ENCODE measurements at places on chromosomes 16 and 17.
A peak's percentile ranks its signal among the peaks of the same experiment; 100 is the strongest.

- no peaks in the 10 kb centered on the region for H3K27me3 ChIP-seq
- no peak overlapping the region for H3K27ac ChIP-seq
- peaks cover 13% of the 10 kb centered on the region for H3K36me3 ChIP-seq
- H3K4me3 ChIP-seq = no peak overlapping the region
These were observed 9.1 kb downstream of the ASPHD1 start for GRCh38 chr16:29909391-29909790.

DNA sequence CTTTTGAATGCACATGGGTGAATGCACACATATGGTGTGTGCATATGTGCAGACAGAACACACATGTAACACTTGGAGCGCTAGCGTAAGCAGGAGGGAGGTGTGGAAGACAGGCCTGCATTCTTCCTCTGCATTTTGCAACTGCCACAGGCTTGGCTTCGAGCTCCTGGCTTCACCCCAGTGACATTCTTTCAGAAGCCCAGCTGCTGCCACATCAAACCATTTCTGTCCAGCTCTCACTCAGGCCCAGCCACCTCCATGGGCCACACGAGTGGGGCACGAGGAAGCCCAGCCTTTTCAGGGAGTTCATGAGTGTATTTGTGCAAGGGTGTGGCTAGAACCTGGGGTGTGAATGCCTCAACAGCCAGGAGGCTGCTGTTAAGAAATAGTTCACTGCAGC is 18.8 kb downstream of the LGALS3BP start:
- H3K27me3 ChIP-seq = no peaks in the 10 kb centered on the region
- no peak for DNase-seq
- peaks cover 4% of the 10 kb centered on the region for H3K4me1 ChIP-seq
- peaks cover 5% of the 10 kb centered on the region for H3K36me3 ChIP-seq
- H3K4me3 ChIP-seq = no peak overlapping the region
- H3K27ac ChIP-seq = no peak overlapping the region

GRCh38 chr16:24208710-24209109 is 47.4 kb upstream of the CACNG3 start:
- no peak overlapping the region for H3K4me3 ChIP-seq
- no peaks in the 10 kb centered on the region for H3K36me3 ChIP-seq
- peaks cover 1% of the 10 kb centered on the region for H3K4me1 ChIP-seq
- DNase-seq = no peak

GRCh38 chr16:3295209-3295608 is 10.0 kb downstream of the TIGD7 start:
- no peak overlapping the region for H3K4me3 ChIP-seq
- DNase-seq = no peak
- no peak overlapping the region for H3K27ac ChIP-seq
- no peaks in the 10 kb centered on the region for H3K4me1 ChIP-seq

GRCh38 chr17:1100382-1100781 is 79.4 kb downstream of the ABR start:
- H3K36me3 ChIP-seq = peaks cover 16% of the 10 kb centered on the region
- no peak overlapping the region for H3K4me3 ChIP-seq
- no peak for DNase-seq
- peaks cover 10% of the 10 kb centered on the region for H3K4me1 ChIP-seq
- H3K27me3 ChIP-seq = no peaks in the 10 kb centered on the region

DNA sequence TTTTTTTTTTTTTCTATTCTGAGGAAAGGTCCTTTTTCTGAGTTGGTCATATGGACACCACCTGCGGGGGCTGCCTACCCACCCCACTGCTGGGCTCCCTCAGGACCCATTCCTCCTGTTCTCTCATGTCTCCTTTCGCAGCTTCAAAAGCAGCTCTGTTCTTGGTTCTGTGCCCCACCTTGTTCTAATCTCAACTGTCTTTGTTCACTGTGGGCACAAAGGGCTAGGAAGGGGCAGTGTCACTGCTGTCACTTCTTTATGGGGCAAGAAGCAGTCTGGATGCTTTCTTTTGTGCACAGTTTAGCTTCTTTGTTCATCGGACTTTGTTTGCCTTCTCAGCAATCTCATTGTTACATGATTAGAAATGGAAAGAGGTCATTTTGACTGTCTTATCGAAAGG is 7.1 kb downstream of the GOSR2 start:
- H3K36me3 ChIP-seq = peaks cover 35% of the 10 kb centered on the region
- H3K27me3 ChIP-seq = no peaks in the 10 kb centered on the region

DNA sequence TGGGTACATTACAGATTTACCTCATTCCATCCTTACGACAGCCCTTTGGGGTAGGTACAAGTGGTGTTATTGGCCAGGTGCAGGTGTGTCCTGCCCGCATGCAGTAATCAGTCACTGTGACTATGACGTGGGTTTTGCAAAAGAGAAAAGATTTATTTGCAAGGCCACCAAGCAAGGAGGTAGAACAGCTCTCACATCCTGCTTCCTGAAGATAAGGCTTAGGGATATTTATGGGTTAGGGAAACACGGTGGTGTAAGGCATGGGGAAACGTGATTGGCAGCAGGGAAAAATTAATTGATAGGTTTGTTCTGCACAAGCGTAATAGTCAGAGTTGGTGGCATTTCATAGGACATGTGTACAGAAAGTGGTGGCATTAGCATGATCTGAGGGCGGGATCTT is 214.8 kb downstream of the PARN start:
- no peaks in the 10 kb centered on the region for H3K27me3 ChIP-seq
- H3K36me3 ChIP-seq = peaks cover 2% of the 10 kb centered on the region
- DNase-seq = no peak
- H3K27ac ChIP-seq = no peak overlapping the region
- H3K4me1 ChIP-seq = peaks cover 6% of the 10 kb centered on the region
- H3K4me3 ChIP-seq = no peak overlapping the region

DNA sequence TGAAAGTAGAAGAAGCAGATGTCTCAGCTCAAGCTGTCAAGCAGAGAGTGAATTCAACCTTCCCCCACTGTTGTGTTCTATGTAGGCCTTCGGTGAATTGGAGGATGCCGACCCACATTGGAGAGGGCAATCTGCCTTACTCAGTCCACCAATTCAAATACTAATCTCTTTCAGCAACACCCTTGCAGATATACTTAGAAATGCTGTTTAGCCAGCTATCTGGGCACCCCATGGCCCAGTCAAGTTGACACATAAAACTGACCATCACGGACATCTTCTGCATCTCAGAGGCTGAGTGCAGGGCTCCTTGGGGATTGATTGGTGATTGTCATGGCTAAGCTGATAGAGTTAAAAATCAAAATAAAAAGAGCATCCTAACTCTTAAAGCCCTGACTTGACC is 58.3 kb downstream of the IRX3 start:
- no peaks in the 10 kb centered on the region for H3K27me3 ChIP-seq
- H3K4me1 ChIP-seq = no peaks in the 10 kb centered on the region
- no peak overlapping the region for H3K4me3 ChIP-seq
- no peak for DNase-seq
- H3K36me3 ChIP-seq = no peaks in the 10 kb centered on the region

GRCh38 chr17:31902693-31903092 is 1.2 kb upstream of the UTP6 start:
- H3K36me3 ChIP-seq = peaks cover 3% of the 10 kb centered on the region
- DNase-seq = no peak
- H3K4me1 ChIP-seq = peaks cover 13% of the 10 kb centered on the region
- no peak overlapping the region for H3K4me3 ChIP-seq
- H3K27me3 ChIP-seq = no peaks in the 10 kb centered on the region

- H3K4me3 ChIP-seq = no peak overlapping the region
- no peak for DNase-seq
- peaks cover 3% of the 10 kb centered on the region for H3K4me1 ChIP-seq
- no peaks in the 10 kb centered on the region for H3K36me3 ChIP-seq
These were observed 6.6 kb upstream of the PITPNA start for GRCh38 chr17:1568950-1569810.

DNA sequence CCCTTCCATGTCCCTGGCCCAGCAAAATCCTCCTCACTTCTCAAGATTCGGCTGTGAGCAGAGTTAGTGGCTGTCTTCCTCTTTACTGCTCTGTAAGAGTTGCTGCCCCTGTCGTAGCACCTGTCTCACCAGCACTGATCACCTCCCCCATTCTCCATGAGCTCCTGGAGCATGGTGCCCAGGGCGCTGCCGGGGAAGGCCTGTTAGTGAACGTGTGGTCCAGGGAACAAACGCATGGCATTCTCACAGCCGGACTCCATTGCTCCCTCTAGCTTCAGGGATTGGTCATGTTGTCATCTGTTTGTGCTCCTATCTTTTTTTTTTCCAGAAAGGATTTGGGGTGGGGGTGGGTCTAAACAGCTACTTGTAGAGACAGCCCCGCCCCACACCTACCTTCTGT is 141.2 kb downstream of the CMIP start:
- no peaks in the 10 kb centered on the region for H3K27me3 ChIP-seq
- H3K4me1 ChIP-seq = peaks cover 48% of the 10 kb centered on the region
- peak overlapping the region; percentile 94 for H3K27ac ChIP-seq
- H3K36me3 ChIP-seq = peaks cover 7% of the 10 kb centered on the region

DNA sequence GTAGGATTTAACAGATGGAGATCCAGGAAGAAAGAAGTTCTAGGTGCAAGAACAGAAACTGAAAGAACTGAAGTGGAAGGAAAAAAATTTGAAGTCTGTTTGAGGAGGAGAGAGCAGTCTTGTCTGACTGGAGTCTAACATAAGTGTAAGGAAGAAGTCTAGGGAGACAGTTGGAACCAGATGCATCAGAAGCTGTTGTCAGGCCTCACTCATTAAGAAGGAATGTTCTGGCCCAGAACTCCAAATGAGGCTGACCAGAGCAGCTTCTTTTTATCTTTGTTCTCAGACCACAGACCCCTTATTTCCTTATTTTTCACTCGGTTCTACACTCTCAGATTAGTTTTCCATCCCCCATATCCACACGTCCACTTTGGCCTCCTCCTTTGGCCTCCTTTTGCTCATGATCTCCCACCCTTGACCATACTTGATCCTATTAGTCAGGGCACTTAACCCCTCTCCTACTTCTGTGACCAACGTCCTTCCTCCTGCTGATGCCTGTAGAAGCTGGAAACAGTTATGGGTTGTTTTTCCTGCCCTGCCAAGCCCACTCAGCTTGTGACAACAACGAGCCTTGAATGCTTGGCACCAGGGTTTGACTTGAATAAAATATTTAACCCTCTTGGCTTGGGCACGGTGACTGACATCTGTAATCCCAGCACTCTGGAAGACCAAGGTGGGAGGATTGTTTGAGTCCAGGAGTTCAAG is 7.0 kb upstream of the MYH2 start:
- no peaks in the 10 kb centered on the region for H3K36me3 ChIP-seq
- DNase-seq = no peak
- no peaks in the 10 kb centered on the region for H3K4me1 ChIP-seq
- H3K4me3 ChIP-seq = no peak overlapping the region
- no peaks in the 10 kb centered on the region for H3K27me3 ChIP-seq
- no peak overlapping the region for H3K27ac ChIP-seq

DNA sequence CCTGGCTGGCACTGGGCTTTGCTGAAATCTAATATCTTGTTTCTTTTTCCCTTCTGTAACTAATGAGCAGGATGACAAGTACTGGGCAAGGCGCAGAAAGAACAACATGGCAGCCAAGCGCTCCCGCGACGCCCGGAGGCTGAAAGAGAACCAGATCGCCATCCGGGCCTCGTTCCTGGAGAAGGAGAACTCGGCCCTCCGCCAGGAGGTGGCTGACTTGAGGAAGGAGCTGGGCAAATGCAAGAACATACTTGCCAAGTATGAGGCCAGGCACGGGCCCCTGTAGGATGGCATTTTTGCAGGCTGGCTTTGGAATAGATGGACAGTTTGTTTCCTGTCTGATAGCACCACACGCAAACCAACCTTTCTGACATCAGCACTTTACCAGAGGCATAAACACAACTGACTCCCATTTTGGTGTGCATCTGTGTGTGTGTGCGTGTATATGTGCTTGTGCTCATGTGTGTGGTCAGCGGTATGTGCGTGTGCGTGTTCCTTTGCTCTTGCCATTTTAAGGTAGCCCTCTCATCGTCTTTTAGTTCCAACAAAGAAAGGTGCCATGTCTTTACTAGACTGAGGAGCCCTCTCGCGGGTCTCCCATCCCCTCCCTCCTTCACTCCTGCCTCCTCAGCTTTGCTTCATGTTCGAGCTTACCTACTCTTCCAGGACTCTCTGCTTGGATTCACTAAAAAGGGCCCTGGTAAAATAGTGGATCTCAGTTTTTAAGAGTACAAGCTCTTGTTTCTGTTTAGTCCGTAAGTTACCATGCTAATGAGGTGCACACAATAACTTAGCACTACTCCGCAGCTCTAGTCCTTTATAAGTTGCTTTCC is 56.0 kb downstream of the HLF start:
- no peak for DNase-seq
- H3K27me3 ChIP-seq = peaks cover 2% of the 10 kb centered on the region
- no peak overlapping the region for H3K27ac ChIP-seq
- peaks cover 27% of the 10 kb centered on the region for H3K4me1 ChIP-seq
- no peaks in the 10 kb centered on the region for H3K36me3 ChIP-seq
- H3K4me3 ChIP-seq = no peak overlapping the region

DNA sequence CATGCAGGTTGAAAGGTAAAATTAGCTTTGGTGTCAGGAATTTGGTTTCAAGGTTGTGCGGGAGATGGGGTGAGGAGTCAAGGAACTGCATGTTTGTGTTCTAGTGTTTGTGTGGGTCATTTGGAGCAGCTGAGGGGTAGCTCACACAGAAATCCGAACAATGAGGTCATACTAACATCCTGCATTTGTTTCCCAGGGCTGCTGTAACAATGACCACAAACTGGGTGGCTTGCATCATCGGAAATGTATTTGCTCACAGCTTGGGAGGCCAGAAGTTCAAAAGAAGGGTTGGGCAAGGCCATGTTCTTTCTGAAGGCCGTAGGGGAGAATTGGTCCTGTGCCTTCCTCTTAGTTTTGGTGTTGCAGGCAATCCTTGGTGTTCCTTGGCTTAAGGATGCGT is 287.4 kb downstream of the HAPSTR1 start:
- no peak overlapping the region for H3K27ac ChIP-seq
- DNase-seq = no peak
- H3K36me3 ChIP-seq = no peaks in the 10 kb centered on the region
- peaks cover 40% of the 10 kb centered on the region for H3K27me3 ChIP-seq

GRCh38 chr17:40551091-40551878 is 14.0 kb downstream of the CCR7 start:
- no peaks in the 10 kb centered on the region for H3K36me3 ChIP-seq
- no peaks in the 10 kb centered on the region for H3K27me3 ChIP-seq
- peaks cover 41% of the 10 kb centered on the region for H3K4me1 ChIP-seq
- H3K27ac ChIP-seq = peak overlapping the region; percentile 19
- peak; percentile 28 for DNase-seq

DNA sequence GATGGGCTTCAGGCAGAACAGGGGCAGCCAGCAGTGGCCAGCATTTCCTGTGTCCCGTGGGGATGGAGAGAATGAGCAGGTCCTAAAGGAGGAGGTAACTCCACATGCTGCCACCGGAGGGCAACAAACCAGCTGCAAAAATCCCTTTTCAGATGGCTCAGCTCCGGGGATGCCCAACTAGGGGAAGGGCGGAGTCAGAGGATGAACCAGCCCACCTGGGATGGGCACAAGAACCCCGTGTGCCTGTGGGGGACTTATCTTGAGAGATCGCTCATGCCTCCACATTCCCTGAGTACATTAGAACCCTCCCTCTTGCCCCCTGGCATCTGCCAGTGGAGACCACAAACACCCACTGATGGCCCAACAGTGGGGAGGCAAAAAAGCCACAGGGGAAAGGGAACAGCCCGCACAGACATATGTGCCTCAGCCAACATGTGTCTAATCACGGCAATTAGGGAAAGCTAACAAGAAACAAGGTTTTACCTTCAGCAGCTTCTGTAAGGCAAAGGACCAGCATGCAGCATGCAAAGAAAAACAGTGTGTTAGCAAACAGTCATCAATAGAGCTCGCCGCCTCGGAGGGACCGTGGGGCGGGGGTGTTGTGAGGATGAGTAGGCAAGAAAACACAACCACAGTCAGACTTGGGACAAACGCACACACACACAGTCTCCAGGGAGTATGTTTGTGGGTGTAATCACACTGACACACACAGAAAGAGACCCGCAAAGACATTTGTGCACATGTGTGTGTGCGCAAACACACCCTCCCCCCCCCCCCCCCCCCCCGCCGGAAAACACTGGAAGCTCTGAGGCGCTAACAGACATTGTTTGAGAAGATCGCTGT is 64.0 kb downstream of the MYO18A start:
- H3K27me3 ChIP-seq = no peaks in the 10 kb centered on the region
- peaks cover 10% of the 10 kb centered on the region for H3K36me3 ChIP-seq
- DNase-seq = no peak
- no peaks in the 10 kb centered on the region for H3K4me1 ChIP-seq
- no peak overlapping the region for H3K4me3 ChIP-seq
- H3K27ac ChIP-seq = no peak overlapping the region

Measured in mesothelial cell of epicardium (in vitro differentiated cells).